ENCODE measurements at places on chromosomes 4 and X. TPM values are rescaled to one million over a fixed set of nuclear protein-coding genes. Genes with fewer than 3 reads are reported as not detected.

Gene SLC6A14
- total RNA-seq: 0.27 TPM

Gene MAGEC1
- total RNA-seq: not detected

Gene MAMLD1
- total RNA-seq: 0.93 TPM

Gene XAGE1B
- total RNA-seq: not detected

Gene TMPRSS11D
- total RNA-seq: not detected

- H3K4me3 ChIP-seq: no peak overlapping the region
- no peak for DNase-seq
- H3K36me3 ChIP-seq: no peaks in the 10 kb centered on the region
- peaks cover 25% of the 10 kb centered on the region for H3K4me1 ChIP-seq
Observed at GRCh38 chrX:134692233-134692632, 34.0 kb upstream of the PLAC1 start.

- peaks cover 42% of the 10 kb centered on the region for H3K36me3 ChIP-seq
- no peaks in the 10 kb centered on the region for H3K4me1 ChIP-seq
- no peaks in the 10 kb centered on the region for H3K27me3 ChIP-seq
Observed at GRCh38 chr4:10077483-10078335, 38.9 kb downstream of the WDR1 start.

- no peaks in the 10 kb centered on the region for H3K4me1 ChIP-seq
- no peak overlapping the region for H3K4me3 ChIP-seq
- no peak overlapping the region for H3K27ac ChIP-seq
Observed at GRCh38 chr4:85919200-85919887, 440.5 kb downstream of the MAPK10 start.

GRCh38 chr4:8188085-8188484, 11.0 kb upstream of the SH3TC1 start:
- H3K27ac ChIP-seq: no peak overlapping the region
- peaks cover 36% of the 10 kb centered on the region for H3K4me1 ChIP-seq
- no peak overlapping the region for H3K4me3 ChIP-seq
- no peaks in the 10 kb centered on the region for H3K27me3 ChIP-seq
- DNase-seq: no peak

DNA sequence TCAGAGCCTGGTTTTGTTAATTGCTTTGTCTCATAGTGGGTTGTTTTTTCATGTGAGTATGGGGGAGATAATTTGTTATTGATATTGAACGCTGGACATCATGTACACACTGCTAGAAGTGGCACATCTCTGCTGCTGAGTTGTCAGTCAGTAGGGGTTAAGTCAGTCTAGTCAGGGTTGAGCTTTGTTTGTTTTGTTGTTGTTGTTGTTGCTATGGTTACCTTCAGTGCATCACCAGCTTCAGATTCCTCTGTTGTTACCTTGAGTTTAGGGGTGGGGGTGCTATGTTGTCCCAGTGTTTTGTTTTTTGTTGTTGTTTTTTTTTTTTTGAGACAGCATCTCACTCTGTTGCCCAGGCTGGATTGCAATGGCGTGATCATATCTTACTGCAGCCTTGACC, 9.9 kb downstream of the YIPF6 start:
- no peaks in the 10 kb centered on the region for H3K27me3 ChIP-seq
- H3K36me3 ChIP-seq: peaks cover 10% of the 10 kb centered on the region
- no peak overlapping the region for H3K27ac ChIP-seq
- peaks cover 3% of the 10 kb centered on the region for H3K4me1 ChIP-seq

Measured in mesothelial cell of epicardium (in vitro differentiated cells).